T-helper 1 cell (primary cell): ENCODE measurements at places on chromosomes 7 and 10.

- no peak for DNase-seq
Measured at GRCh38 chr7:117271566-117271965, 51.3 kb downstream of the WNT2 start.

GRCh38 chr7:138089080-138089901, 13.0 kb downstream of the AKR1D1 start:
- no peak for DNase-seq

DNA sequence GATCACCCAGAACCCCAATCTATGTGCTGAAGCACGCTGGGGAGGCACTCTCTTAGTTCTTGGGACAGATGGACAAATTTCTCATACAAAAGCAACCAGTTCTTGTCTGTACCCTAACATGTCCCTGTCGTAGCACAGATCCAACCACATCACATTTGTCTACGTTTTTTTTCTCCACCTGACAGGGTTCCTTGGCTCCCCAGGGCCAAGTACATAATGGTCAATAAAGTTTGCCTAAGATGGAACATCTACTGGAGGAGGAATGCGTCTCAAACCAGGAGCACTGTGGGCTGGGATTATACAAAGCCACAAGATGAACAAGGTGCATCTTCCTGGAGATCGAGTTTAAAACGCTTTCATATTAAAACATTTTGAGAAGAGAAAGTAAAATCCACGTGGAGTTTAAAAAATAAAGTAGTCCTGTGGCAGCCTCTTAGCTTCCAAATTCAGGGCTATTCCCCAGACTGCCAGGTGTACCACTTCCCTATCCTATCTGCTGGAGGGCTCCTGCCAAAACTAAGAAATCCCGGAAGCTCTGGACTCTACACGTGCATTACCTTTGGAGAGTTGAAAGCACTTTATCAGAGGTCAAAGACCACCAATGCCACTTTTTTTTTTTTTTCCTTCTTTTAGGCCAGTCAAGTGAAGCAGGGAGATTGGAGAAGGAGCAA, 1.4 kb downstream of the TMEM243 start:
- no peak for DNase-seq

DNA sequence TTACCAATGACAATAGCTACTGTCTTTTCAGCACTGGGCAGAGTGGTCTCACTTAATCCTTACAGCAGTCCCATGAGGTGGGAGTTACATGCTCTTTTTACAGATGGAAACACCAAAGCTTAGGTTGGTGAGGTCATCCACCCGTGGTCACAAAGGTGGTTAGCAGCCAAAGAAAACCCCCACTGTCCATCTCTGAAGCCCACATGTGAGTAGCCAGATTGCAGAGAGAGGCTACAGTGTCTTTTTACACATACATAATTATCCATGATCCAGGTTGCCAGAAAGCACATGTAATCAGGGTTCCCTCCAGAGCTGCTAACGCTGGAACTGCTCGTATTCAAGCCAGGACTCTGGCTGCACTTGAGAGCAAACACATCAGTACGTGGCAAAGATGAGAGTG, 24.6 kb upstream of the ANKRD2 start:
- DNase-seq: no peak

- DNase-seq: no peak
Measured at GRCh38 chr10:78215645-78216044, 182.0 kb downstream of the RPS24 start.

GRCh38 chr7:128030654-128031611, at the start of gene LRRC4:
TSS of gene LRRC4 (minus strand) at chr7:128031437. CDS start at chr7:128030640, 797 bp downstream.
- peak; percentile 32 for DNase-seq

DNA sequence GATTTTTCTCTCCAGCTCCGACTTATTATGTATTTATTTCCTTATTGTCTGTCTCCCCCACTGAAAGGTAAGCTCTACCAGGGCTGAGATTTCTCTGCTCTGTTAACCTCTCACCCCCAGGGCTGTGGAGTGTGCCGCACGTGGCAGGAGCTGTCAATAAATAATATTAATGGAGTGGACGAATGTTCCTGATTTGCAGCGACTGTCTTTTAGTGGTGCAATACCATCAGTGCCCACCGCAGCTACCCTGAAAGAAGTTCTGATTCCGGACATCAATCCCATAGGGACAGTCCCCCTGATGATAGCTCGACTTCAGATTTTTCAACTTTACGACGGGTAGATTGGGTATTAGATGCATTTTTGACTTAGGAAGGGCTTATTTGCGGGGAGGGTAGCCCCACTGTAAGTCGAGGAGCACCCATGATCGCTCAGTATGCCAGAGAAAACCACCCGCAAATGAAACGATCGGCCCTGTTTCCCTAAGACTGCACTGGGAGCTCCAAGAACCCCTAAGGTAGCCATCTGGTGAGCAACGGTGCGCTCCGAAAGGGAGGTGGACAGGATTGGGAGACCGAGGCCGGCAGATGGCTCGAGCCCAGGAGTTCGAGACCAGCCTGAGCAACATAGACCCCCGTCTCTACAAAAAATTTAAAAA, 986 bp upstream of the PPP2R2D start:
- DNase-seq: no peak

DNA sequence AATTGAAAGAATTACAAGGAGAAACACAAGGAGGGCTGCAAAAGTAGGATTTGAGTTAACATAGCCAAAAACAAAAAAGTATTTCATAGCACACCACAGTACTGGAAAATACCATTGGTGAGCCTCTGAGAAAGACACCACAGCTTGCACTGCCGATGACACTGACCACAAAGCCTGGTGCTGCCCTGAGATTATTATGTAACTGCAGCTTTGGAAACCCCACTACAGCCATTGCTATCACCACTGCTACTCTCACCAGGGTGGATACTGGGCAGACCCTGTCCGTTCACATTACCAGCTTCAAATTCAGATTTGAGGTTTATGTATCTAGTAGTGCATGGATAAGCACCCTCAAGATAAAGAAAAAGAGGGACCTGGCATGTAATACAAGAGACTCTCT, 1246.7 kb upstream of the SORCS1 start:
- DNase-seq: no peak

GRCh38 chr7:75662579-75663301, 76.0 kb downstream of the HIP1 start:
- DNase-seq: peak; percentile 31

GRCh38 chr7:51369746-51370145, 53.1 kb upstream of the COBL start:
- no peak for DNase-seq

DNA sequence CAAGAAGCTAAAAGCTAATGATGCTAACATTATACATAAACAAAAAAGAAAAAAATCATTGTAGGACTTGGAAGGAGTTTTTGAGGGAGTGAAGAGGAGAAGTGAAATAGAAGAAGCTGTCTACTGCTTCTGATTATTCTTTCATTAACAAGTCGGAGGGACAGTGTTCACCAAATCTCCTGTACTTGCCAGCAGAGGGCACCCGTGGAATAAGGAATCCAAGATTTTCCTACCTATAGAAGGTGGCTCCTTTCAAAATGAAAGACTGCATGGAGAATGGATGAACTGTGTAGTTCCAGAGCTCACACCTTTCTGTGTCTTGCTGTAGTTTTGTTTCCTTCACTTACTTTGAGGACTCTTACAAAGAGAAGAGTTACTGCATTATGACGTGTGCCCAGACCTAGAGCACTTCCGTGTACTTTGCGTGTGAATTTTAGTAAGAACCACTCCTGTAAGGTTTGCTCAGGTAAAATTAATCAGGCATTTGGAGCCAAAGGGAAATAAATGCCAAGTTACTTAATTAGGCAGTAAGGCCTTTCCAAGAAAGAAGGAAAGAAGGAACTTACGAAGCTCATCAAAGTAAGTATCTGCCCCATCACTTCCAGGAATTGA, 145.1 kb downstream of the SEMA3D start:
- no peak for DNase-seq

GRCh38 chr10:18540195-18540594, 111.2 kb downstream of the NSUN6 start:
- DNase-seq: no peak

GRCh38 chr10:131272897-131273451, 38.5 kb downstream of the TCERG1L start:
- no peak for DNase-seq

DNA sequence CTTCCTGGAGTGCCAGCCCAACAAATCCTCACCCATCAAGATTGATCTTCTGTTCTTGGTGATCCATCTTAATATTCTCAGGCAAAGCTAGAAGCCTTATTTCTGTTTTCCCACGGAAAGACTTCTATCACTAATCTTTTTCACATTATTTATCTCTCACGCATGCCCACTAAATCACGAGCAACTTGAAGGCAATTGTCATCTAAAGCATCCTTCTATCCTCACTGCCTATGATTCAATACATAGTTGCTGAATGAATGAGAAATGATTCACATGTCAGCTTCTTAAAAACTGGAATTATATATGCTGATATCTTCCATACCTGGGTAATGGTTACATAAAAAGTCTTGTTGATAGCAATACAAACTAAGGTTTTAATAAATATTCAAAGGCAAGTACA, 12.6 kb upstream of the COL1A2 start:
- no peak for DNase-seq

GRCh38 chr7:65225422-65226006, 148.1 kb upstream of the ZNF92 start:
- no peak for DNase-seq

GRCh38 chr7:156640949-156641485, 443 bp downstream of the RNF32 start:
- DNase-seq: no peak

- DNase-seq: no peak
Measured at GRCh38 chr7:156464339-156464738, 176.2 kb upstream of the RNF32 start.
